Activated naive CD4-positive, alpha-beta T cell treated with Interleukin-2 at 50 U/mL for 16 hours (primary cell): ENCODE measurements at places on chromosomes 5 and 9.

- no peak for DNase-seq
These were observed 760 bp downstream of the ALDH1B1 start for GRCh38 chr9:38393128-38393796.

- DNase-seq = no peak
These were observed 88.0 kb downstream of the NLN start for GRCh38 chr5:65809817-65810531.

- DNase-seq = no peak
These were observed 73.1 kb upstream of the FST start for GRCh38 chr5:53407373-53407772.

- no peak for DNase-seq
These were observed 23.7 kb downstream of the RALGPS1 start for GRCh38 chr9:126938327-126938726.

- no peak for DNase-seq
These were observed 109.2 kb downstream of the MTRR start for GRCh38 chr5:7978114-7978513.

DNA sequence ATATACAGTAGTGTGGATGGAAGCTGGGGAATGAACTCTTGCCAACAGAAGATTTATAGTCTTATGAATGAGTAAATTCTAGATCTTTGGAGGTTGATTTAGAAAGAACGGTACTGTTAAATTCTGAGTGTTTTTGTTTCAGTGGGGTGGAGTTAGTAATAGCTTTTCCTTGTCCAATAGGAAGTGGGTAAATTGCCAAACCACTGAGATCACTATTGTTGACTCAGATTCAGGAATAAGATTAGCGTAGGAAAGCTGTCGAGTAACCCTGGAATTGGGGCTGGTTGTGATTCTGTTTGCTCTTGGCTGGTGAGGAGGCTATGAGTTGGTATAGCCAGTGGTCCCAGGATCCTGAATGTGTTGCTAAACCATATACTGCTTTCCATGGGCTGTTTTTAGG, 155.6 kb downstream of the ARHGAP26 start:
- no peak for DNase-seq

GRCh38 chr5:160925281-160925680, 73.3 kb upstream of the ATP10B start:
- no peak for DNase-seq

DNA sequence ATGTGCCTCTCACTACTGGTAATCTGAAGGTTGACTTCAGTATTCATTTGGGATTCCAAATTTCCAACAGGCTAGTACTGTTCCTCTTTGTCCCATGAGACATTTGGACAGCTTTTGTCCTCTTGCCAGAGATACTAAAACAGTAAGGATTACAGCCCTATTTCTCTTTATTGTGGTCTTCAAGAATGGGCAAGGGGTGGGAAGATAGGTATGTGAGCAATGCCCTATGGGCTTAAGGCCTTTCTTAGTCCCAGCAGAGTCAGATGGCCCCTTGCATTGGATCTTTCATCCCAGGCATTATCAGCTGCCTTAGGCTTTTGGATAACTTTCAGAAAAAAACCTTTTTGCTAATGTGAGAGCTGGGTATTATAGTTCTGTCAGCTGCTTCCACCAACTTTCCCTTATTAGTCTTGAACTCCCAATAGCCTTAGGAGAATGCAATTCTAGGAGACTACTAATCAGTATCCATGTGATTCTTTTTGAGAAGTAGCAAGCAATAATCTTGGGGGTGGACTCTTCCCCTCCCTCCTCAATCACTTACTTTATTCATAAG, 361.1 kb upstream of the NUDT12 start:
- no peak for DNase-seq
